ENCODE measurements at places on chromosomes 5 and 9.

- no peak for DNase-seq
Measured at GRCh38 chr9:4579001-4579400, 83.1 kb upstream of the PLPP6 start.

- DNase-seq, result no peak
Measured at GRCh38 chr5:15463231-15463980, 36.6 kb upstream of the FBXL7 start.

DNA sequence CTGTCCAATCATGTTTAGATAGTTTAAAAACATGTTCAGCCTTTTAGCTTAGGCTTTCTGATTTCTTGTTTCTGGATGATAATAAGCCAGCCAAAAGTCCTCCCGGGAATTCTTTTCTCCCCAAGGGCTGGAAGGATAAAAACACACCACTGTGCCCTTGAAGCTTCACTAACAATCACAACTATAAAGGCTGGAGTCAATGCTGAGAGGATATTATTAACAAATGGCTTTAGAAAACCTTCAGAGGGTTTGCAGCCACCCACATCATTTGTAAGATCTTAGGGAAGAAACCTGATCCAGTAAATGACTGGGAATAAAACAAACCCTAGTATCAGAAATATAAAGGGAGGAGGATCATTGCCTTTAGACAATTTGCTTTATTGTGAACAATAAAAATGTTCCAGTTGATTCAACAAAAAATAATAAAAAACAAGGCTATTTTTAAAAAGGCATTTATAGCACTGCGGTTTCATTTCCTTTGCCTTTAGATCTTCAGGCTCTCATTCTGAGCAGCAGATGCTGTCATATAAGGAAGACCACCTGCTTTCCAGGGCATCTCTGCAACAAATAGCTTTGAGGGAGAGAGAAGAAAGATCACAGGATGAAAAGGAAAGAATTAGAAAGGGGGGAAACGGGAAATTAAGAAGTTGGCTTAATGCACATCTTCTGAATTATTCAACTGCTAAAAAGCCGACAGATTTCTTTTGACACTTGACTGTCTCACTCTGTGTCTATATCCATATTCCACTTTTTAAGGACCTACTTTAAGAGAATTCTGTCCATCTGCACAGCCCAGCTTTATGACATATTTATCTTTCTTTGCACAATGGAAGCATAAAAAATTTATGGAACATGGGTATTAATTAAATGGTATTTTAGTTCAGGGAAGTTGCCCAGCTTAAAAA lies 277.2 kb upstream of the SLC24A2 start:
- no peak for DNase-seq

DNA sequence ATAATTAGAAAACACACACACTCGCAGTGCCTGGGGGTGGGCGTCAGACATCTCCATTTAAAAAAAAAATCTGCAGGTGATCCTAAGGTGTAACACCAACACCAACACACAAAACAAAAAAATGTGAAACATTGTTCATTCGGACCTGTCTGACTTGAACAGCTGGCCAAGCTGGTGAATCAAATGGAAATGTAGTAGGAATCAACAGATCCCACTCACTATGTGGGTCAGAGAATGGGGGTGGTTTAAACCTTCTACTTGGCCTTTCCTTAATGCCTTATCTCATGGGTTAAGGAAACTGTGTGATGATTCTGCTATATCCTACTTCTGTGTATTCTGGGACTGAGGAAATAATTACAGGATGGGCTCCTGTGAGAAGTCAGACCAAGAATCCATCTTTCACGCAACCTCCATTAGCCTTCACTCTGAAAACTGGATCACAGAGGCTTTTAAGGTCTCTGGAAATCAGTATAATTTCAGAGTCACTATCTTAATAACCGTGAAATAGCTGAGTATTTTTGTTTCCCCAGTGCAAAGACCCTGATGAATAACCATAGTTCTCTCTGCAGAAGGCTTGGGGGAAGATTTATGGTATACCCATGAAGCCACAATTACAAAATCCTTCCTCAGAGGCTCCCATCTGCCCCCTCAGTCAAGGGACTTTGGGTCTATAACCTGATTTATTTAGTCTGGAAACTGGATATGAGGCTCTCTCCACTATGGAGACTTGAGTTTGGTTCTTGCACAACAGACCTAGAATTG lies 17.2 kb upstream of the MCCC2 start:
- DNase-seq, result no peak

DNA sequence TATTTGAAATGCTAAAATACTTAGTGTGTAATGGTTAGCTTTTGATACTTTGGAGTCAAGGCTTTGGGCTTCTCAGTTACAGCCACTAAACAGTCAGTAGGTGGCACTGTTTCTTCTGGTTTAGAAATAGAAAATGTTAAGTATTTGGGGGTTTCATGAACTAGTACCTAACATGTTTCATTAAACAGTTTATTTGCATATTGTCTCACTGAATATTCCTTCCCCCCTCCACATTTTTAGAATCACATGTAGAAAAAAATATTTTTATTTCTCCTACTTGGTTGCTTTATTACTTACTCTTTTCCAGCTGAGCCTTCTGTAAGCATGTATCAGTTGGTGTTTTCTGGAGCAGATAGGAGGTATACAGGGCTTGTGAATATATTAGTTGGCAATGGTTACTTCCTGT lies 48.0 kb downstream of the IPO11 start:
- no peak for DNase-seq

GRCh38 chr5:125336401-125336800 lies 590.0 kb upstream of the ZNF608 start:
- no peak for DNase-seq

DNA sequence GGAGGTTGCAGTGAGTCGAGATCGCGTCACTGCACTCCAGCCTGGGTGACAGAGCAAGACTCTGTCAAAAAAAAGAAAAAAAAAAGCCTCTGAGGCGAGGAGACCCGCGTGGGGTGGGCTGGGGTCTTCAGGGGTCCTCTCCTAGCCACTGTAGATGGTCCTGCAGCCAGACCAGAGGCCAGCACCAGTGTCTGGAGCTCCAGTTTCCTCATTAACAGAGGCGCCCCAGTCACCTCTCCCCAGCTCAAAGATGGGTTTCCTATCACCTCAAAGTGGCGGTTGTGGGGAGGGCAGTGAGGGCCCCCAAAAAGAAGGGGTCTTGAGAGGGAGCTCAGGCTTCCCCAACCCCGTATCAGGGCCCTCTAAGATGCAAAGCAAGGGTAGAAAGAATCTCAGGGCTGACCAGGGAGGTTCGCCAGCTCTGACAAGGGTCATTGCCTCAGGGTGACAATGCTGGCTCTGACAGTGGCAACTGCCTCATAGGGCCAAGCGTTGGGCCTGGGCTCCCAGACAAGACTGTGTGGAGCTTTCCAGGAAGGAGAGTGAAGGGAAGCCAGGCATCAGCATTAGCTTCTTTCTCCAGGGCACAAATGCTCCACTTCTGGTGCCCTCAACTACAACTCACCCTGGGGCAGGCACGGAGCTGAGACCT lies 15.0 kb downstream of the STK10 start:
- DNase-seq, result no peak

DNA sequence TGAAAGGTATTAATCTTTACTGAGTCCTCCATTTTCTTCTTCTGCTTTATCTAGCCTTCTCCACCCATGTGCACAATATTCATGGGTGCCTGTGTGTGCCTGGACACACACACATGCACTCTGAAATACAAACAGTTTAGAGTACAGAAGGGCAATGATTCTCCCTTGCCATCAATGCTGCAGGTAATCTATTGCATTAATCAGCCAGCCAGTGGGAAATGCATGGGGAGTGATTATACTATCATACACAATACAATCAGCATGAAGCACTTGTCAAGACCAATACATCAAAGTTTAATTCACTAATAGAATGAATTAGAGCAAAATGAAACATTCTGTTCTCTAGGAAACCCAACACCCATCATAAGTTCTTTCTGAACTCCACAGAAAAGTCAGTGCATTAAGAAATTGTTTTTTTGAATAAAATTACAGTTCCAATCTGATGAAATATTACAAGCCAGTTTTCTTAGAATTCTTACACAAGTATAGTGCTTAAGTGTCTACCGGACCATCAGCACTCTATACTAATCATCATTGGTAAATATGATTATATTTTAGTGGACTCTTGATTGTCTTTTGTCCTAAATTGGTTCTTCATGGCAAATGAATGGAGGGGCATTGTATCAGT lies 172.2 kb downstream of the ZSWIM6 start:
- no peak for DNase-seq

DNA sequence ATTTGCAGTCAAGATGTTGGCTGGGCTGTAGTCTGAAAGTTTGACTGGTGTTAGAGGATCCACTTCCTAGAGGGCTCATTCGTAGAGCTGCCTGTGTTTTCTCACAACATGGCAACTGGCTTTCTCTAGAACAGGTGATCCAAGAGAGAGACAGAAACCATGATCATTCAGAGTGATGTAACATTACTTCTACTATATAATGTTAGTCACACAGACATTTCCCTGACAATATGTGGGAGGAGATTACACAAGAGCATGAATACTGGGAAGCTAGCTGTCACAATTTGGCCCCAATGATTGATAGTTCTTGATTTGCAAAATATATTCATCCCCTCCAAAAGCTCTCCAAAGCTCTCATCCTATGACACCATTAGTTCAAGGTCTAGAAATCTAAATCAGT lies 10.9 kb upstream of the TMEM161B start:
- DNase-seq, result no peak

DNA sequence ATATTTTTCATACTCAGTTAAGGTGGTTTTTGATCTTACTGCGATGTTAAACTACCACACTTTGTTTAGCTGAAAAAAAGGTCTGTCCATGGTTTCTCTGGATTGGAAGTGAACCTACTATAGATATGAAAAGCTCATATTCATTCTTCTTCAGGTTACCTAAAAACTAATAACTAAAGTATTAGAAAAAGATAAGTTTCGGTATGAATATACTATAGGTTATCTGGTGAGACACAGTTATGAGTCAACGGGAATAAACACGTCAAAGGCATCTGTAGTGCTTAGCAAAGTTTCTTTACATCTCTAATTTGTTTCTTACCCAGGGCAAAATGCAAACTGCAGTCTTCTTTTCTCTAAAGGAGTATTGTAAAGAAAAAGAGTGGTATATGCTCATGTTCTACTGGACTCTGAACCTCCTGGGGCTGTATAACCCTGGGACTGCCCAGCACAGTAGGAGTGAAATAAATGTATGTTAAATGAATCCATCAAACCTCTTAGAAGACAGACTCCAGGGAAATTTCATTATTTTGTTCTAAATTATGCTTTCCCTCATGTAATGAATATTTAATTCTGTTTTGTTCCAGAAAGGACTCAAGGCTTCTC lies 521.9 kb downstream of the PDE4D start:
- DNase-seq, result no peak

DNA sequence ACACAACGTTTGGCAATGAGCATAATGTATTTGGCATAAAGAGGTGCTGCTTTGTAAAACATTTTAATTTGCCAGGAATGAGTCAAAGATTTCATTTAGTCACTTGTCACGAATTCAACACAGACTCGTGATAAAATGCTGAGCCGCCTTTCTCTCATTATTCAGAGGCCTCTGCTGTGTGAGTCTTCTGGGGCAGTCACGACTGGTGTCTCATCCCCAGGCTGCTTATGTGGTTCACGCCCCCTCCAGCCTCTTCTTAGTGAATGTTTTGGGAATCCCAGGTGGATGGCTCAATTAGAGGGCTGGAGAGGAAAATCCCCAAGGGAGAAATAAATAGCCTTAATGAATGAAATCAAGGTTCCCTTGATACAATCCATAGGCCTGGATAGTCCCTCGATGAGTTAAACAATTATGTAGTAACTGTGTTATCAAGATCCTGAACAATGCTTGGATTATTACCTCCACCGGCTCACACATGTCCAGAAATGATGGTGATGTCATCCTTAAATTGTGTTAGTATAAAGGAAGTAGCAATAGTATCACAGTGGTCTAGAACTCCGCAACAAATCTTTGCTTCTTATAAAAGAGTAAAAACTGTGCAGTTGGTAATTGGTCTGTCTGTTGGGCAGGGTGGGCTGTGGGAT lies 192.1 kb upstream of the ADAMTS16 start:
- DNase-seq, result no peak

DNA sequence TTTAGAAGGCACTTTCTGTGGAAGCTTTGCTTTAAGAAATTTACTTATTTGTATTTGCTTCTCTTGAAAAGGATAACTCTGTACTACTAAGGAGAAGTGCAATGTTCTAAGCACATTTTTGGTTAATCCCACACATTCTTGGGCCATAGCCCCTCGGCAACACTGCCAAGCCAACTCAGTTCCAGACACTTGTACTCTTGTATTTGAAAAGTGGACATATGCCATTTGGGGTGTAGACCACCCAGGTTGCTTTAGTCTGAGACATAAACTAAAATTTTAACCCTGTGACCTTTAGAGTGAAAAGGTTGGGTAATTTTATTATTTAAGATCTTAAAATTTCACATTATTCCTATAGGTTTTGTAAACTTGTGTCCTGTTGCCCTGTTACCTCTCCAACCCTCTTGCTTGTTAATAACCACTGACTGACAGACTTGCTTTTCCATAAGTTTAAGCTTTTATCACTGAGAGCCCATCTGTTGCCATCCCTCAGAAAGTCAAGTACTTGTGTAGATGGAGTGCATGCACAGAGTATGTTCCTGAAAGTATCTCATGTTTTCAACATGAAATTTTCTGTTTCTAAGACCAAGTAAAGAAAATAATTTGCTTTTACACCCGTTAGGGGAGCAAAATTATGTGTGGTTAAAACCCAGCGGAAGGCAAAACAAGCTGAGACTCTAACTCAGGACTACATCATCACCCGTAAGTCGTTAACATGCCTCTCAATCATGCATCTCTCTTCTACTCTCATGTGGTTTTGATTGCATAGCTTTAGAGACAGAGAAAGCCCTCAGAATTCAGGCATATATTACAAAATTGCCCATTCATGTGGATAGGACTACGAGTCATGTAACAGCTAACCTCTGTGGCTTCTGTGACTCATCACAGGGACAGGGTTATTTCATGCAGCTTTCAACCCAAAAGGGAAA lies 117.3 kb downstream of the GDNF start:
- peak; percentile 94 for DNase-seq

GRCh38 chr5:11305245-11305644 lies 544.2 kb upstream of the DAP start:
- DNase-seq, result no peak

DNA sequence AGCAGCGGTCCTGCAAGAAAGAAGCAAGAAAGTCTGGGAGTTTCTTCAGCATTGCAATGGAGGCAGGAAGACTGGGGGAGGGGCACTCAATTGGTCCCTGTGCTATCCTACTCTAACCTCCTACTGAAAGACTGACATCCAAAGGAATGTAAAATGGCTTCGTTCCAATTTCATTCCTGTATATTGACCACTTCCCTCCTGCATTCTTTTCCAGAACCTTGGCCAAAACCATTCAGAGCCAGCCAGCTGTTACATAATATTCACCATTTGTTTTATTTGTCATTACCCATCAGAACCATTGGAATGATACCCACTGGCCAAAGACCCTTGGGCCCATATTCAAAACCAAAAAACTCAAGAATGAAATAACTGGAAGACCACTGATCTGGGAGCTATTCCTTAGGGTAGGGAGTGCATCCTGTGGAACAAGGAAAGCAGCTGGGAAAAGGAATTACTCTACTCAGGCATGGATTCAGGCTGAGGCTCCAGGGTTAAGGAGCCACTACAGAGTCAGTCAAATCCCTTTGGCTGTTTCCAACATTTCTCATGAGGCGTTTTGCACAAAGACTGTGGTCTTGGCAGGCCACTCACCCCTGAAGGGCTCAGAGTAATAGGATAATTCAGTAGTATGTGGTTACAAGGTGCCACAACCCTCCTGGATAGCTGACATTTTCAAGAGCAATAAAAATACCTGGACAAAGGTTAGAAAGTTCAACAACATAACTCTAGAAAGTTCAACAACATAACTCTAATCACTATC lies 148.7 kb upstream of the SLC1A3 start:
- DNase-seq, result no peak

- DNase-seq, result no peak
Measured at GRCh38 chr9:81530310-81530810, 159.0 kb downstream of the TLE1 start.

GRCh38 chr9:132032238-132032950 lies 47.3 kb downstream of the MED27 start:
- DNase-seq, result no peak

Measured in GM04503 (cell line).